ENCODE measurements at places on chromosomes 16 and 17.

GRCh38 chr17:8275421-8276290 is 12.8 kb upstream of the RANGRF start:
- DNase-seq = no peak

GRCh38 chr16:82633964-82634600 is 7.3 kb downstream of the CDH13 start:
- DNase-seq = no peak

DNA sequence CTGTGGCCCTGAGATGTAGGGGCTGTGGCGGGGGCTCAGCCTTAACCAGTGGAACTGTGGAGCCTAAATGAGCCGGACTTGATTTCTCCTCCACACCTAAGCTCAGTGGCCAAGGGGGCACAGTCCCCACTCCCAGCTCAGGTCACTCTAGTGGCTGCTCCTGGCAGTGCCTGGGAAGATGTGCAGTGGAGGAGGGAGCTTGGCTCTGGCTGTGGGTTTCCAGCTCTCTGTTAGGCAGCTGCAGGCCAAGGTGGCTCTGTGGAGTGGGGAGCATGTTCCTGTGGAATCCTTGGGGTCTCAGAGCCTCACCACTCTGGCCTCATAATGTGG is 76.3 kb downstream of the AMFR start:
- no peak for DNase-seq

- peak; percentile 44 for DNase-seq
Measured at GRCh38 chr16:86044241-86044671, 145.3 kb downstream of the IRF8 start.

- DNase-seq = no peak
Measured at GRCh38 chr17:40108970-40109824, 8.8 kb upstream of the NR1D1 start.

GRCh38 chr17:49278076-49278475 is 47.5 kb upstream of the PHOSPHO1 start:
- no peak for DNase-seq

GRCh38 chr16:31213877-31214707 is at the start of gene TRIM72:
Gene TRIM72, plus strand, starts transcription at chr16:31214119. Its CDS starts 620 bp downstream, at chr16:31214739.
- DNase-seq = no peak

GRCh38 chr17:72812823-72813222 is 279.7 kb downstream of the SLC39A11 start:
- no peak for DNase-seq

DNA sequence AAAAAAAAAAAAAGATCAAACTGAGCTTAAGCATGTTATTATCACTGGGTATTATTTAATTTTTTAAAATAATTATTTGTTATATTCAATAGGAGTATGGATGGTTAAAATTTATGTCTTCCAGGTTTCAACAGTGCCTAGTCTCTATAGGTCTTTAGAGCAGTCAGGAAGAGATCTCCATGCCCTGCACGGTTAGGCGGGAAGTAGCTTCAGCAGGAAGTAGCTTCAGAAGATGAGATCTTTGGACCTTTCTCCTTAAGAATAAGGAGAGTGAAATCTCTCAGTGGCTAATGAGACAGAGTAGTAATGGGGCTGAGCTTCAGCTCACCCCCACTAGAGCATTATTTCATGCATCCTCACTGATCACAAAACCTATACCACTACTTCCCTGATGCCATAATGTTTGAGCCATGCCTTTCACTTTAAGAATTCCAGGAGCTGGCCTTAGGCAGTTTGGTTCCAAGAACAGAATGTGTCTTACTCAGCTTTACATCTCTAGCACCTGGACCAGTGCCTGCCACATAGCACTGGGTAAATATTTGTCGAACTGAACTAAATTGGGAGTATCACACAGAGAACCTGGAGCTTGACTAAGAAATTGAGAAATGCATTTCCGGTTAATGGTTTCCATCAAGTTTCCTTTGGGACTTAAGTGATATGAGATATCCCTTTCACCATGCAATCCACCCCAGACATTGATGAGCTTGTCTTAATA is 43.5 kb downstream of the SCPEP1 start:
- no peak for DNase-seq

DNA sequence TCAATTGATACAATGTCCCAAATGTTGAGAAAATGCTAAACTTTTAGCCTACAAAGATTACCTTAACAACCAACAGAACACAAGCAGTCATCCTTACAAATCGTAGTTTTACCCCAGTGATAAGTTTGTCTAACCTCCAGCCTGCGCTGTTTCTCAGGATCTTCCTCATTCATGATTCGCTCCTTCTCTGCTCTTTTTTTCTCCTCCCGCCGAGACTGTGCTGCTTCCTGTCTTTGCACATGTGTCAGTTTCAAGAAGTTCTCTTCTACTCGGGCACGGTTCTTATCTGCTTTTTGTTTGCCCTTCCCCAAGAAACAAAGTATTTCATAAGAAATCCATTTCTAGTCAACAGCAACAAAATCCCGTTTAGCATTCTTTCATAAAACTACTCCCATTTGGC is 10.2 kb upstream of the STRADA start:
- DNase-seq = no peak

DNA sequence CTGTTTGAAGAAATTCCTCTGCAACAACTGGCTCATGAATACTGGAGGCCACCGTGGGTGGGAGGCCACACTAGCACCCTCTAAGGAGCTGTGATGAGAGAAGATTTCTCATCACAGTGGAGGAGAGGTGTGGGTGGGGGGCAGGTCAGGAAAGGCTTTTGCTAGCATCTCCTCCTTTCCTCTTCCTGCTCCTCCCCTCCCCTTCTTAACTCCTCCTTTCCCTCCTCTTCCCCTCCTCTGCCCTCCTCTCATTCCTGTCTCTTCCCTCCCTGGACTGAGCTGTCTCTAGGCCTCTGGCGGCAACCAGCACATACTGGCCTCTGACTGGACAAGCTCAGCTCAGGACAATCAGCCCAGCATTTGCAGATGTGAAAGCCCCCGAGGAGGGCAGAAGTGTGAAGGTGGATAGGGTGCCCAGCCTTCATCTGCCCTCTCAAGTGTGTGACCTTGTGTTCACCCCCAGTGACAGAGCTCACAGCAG is 19.0 kb upstream of the LHX1 start:
- DNase-seq = no peak

- no peak for DNase-seq
Measured at GRCh38 chr16:72493716-72494415, 321.9 kb upstream of the PMFBP1 start.

DNA sequence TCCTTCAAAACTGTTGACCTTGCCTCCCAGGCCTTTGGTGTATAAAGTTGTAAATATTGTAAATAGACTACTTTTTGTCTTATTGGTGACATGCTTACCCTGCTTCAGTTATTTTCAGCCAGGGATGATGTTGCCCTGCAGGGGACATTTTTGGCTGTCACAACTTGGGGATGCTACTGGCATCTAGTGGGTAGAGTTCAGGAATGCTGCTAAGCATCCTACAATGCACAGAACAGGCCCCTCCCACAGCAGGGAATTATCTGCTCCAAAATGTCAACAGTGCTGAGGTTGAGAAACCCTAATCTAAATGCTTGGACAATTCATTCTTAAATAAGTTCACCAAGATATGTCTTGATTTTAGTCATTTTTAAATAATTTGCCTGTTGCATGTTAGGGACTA is 459.8 kb downstream of the PMP22 start:
- no peak for DNase-seq

DNA sequence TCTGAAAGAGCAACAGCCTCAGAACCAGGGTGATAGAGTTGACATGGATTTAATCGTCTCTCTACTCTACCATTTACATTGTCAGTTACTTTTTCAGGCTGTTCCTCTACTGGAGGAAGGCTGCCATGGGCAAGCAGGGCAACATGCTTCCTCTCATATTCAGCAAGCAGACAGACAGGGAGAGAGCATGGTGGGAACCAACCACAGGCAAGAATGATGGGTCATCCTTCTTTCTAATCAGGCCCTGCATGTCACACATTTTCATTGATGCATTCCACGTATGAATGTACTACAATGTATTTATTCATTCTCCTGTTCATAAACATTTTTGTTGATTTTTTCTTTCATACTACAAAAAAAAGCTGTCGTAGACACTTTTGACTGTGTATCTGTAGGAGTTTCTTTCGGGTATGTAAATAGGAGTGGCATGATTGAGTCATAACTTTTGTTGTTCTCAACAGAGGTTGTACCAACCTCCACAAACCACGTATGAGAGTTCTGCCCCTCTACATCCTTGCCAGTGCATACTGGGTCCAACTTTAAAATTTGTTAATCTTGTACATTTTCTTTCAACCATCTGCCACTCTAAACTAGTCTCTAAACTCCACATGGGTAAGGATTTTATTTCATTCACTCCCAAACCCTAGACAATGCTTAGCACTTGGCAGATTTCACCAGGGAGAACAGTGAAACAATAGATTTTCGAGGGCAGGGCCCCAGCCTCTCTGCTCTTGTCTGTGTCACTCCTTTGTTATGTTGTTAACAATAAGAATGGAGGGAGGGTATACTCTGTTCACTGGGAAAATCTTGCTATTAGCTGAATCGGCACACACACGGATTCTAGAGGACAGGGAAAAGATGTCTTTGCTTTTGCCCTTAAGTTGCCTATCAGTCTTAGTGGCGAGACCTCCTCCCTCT is 58.7 kb downstream of the CMC2 start:
- no peak for DNase-seq

- no peak for DNase-seq
Measured at GRCh38 chr16:68427649-68428303, 20.5 kb downstream of the SMPD3 start.

DNA sequence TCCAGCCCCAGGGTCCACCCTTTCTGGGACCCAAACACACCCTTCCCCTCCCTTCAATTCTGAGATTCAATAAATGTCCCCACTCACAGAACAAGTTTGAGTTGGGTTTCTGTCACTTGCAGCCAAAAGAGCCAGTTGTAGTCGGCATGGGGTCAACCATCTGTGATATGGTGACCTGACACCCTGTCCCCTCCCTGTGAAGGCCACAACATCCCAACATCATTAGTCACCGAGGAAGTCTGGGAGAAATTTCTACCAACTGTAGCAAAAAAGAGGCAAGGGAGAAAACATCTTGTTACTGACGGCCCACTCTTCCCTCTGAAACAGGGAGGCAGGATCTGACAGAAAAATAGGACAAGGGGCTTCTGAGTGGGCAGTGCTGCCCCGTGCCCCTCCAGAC is 638 bp upstream of the LYZL6 start:
- DNase-seq = no peak

DNA sequence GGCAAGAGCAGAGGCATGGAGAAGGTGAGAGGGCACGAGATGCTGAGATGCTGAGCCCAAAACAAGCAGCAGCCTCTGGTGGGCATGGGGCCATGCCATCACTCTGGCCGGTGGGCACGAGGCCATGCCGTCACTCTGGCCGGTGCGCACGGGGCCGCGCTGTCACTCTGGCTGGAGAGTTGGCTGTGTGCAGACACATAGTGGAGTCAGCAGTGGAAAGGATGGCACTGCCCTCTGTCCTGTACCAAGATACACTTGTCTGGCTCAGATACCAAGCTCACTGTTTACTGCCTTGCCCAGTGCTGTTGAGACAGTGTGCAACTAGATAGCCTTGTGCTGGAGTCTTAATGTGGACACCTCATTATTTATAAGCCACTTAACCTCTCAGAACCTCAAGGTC is 45.1 kb downstream of the CYB5D2 start:
- DNase-seq = no peak

DNA sequence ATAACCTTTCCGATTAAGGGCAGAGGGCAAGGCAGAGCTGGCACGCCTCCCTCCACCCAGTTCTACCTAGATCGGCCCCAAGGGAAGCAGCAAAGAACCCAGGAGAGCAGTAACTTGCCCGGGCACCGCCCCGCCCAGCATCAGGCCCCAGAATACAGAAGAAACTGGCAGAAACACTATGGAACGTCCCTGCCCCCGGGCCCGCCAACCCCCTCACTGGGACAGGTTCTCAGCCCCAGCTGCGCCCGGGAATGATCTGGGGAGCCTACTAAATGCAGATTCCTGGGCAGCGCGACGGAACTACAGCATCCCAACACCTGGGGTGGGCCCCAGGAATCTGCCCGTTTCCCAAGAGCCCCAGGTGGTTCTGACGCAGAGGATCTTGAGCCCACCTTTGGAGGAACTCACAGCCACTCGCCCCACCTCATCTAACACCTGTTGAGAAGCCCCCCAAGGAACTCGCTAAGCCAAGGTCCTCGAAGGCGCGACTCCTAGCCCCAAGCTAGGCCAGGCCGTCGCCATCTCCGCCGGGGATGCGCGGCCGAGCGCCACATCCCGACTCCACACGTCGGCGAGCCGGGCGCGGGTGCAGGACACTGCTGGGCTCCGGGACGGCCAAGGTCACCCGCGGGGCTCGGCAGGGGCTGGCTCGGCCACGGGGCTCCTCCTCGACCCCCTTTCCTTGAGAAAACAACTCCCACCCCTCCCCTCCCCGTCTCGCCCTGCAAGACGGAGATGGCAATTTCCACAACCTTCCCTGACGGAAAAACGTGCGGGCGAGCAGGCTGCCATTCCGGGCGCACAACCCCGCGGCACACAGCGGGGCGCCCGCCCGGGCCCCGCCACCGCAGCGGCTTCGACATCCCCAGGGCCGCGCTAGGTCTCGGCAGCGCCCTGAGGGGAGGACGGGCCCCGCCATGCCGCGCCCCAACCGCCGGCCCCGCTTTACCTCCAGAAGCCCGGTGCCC is 913 bp downstream of the CDIP1 start:
- no peak for DNase-seq

GRCh38 chr16:13390986-13391305 is 489.5 kb downstream of the SHISA9 start:
- DNase-seq = no peak

- DNase-seq = no peak
Measured at GRCh38 chr16:49592546-49593423, 219.2 kb downstream of the C16orf78 start.

DNA sequence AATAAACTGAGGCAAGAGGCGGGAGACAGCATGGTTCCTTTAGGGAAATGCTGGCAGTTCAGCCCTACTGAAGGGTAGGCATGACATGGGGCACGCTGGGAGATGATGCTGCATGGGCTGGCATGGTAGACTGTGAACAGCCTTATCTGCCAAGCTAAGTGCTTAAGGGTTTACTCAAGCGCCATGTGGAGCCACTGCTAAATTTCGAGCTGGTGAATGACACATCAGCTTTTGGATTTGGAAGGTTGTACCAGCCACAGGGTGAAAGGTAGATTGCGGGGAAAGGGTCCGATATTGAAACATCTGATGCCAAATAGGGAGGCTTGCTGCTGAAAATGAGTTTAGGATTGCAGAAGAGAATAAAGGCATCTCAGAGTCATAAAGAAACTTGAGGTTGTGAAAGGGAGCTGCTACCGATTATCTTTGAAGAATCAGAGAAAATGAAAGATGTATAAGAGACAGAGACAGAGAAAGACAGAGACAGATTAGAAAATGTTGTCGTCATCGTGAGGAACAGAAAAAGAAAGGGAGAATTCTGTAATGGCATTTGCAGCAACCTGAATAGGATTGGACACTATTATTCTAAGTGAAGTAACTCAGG is 16.3 kb downstream of the PIK3R5 start:
- no peak for DNase-seq

GRCh38 chr16:77637940-77638339 is 84.4 kb upstream of the NUDT7 start:
- no peak for DNase-seq

DNA sequence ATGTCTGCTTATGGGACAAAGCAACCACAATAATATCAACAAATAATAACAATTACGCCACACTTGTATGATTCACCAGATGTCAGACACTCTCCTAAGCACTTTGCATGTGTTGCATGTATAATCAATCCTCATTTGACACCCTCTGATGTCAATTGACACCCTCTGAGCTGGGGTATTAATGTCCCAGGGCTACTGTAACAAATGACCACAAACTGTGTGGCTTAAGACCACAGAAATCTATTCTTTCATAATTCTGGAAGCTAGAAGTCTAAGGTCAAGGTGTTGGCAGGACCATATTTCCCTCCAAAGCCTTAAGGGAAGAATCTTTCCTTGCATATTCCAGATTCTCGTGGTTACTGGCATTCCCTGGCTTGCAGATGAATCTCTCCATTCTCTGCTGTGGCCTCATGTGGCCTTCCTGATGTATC is 112.7 kb downstream of the NPIPB5 start:
- DNase-seq = no peak
